ENCODE measurements at places on chromosomes 4 and X.

DNA sequence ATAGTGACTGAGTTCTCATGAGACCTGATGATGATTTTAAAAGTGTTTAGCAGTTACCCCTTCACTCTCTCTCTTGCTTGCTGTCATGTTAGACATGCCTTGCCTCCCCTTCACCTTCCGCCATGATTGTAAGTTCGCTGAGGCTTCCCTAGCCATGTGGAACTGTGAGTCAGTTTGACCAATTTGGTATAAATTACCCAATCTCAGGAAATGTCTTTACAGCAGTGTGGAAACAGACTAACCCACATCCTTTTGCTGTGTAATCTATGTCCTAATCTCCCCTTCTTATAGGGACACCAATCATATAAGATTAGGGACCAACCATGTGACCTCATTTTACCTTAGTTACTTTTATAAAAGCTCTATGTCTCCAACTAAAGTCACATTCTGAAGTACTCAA lies 677.8 kb downstream of the ADGRL3 start:
- no peak for DNase-seq

DNA sequence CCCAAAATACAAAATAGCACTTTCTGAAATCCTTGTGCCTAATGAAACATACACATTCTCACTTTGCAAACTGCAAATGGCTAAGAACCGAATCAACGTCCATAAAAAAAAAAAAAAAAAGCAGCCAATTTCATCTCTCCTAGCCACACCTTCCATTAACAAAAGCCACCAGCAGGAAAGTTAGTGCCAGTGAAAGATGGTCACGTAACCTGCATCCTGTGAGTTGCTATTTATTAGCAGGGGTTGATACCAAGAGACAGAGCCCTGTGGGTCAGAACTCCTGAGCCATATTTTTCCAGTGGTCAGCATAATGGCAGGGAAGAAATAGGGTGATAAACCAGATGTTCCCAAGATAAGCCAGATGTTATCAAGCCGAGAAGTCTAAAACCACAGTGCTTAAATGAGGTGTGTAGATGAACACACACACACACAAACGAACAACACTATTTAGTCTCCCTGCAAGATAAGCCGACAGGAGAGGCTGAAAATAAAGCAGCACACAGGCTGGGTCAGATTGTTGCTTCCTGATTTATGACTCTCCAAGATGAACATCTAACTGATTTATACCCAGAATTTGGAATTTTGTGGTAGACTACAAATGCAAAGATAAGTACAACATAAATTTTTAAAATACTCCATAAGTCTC lies 11.5 kb downstream of the PPARGC1A start:
- no peak for DNase-seq

- DNase-seq, result no peak
Observed at GRCh38 chr4:17328141-17328815, 183.6 kb downstream of the QDPR start.

DNA sequence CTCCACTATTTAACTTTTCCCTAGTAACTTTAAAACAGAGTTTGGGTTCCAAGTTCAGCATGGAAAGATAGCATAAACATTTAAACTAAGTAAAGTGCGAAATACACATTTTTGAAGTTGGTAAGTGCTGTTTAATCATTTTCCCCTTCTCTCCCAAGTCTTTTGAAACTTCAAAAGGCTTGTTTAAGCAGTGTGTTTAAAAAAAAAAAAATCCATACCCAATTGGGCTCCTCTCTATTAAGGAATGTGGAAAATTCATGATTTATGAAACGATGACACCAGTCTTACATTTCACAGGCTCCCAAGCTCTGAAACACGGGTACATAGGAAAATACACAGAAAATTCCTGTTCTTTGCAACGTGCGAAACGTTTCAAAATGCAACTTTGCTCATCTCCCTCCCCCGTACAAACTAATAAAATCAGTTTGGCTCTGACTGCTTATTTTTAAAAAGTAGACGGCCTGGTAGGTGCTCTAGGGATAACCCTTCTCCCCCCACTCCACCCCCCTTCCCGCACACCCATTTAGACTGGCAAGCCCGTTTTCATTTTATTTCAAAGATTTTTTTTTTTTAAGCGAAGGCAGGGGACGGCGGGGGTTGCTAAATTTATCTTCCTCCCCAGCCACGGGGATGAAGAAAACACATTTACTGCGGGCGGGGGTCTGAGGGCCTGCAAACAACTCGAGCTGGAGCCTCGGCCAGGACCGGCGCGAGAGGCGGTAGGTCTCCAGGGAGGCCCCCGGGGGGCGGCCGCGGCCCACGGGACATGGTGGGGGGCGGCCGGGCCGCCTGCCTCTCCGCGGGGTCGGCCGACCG lies 786 bp upstream of the ZFX start:
- no peak for DNase-seq

DNA sequence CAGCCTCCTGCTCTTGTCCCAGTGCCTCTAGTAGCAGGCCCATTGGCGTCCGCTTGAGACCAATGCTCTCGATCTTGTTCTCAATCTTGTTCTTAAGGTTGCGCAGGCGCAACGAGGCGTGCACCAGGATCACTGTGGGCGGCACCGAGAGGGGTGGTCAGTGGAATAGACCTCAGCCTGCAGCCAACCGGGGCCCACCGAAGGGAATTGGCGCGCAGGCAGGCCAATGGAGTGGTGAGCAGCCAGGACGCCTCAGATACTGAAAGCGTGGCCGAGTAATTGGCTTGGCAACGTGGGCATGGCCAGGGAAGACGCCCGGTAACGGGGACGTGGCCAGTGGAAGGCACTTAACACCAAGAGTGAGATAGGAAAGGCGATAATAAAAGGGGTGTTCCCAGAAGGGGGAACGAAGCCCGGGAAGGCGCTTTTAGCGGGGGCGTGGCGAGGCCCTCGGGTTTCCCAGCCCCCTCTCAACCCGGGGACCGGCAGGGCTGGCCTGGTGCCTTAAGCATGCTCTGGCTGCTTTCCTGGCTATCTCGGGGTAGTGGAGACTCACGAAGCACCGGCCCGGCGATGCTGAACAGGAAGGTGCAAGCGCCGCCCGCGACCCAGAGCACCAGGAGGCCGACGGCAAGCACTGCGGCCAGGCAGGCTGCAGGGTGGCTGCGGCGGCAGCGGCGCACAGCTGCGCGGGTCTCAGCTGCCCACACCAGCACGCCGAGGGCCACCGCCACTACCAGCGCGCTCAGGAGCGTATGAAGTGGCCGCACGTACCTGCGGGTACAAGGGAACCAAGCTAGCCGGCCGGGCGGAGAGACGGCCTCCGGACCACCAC lies 1.7 kb downstream of the PRAF2 start:
- no peak for DNase-seq

DNA sequence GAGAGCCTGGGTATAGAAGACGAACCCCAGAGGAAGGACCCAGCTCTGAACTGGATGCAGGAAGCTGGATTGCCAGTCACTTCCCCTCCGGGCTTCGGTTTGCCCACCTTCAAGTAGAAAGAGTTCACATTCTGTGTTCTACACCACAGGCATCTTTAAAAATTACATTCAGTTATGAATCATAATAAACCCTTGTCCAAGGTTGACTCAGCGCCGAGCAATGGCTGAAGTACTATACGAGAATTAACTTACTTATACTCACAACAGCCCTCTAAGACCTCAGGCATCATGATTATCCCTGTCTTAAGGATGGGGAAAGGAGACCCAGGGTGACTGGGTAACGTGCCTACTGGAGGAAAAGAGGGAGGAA lies 72.5 kb downstream of the EVC2 start:
- no peak for DNase-seq

DNA sequence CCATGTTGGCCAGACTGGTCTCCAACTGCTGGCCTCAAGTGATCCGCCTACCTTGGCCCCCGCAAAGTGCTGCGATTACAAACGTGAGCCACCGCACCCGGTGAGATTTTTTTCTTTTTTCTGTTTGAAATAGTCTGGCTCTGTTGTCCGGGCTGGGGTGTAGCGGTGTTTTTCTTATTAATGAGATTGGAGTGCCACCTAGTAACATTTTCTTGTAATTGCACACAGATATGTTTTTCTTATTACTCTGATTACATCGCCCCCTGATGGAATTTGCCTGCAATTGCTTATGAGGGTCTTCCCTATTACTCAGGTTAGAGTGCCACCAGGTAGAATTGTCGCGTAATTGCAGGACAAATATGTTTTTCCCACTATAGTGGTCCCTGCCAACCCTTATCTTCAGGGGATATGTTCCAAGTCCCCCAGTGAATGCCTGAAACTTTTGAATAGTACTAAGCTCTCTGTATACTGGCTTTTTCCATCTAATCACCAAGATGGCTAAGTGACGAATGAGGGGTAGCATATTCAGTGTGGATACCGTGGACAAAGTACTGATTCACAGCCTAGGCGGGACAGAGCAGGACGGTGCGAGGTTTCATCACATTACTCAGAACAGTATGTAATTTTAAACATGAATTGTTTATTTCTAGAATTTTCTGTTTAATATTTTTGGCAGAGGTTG lies 8.6 kb upstream of the PDHA1 start:
- DNase-seq, result no peak

GRCh38 chrX:95729401-95729800 lies 955.2 kb upstream of the DIAPH2 start:
- DNase-seq, result no peak

DNA sequence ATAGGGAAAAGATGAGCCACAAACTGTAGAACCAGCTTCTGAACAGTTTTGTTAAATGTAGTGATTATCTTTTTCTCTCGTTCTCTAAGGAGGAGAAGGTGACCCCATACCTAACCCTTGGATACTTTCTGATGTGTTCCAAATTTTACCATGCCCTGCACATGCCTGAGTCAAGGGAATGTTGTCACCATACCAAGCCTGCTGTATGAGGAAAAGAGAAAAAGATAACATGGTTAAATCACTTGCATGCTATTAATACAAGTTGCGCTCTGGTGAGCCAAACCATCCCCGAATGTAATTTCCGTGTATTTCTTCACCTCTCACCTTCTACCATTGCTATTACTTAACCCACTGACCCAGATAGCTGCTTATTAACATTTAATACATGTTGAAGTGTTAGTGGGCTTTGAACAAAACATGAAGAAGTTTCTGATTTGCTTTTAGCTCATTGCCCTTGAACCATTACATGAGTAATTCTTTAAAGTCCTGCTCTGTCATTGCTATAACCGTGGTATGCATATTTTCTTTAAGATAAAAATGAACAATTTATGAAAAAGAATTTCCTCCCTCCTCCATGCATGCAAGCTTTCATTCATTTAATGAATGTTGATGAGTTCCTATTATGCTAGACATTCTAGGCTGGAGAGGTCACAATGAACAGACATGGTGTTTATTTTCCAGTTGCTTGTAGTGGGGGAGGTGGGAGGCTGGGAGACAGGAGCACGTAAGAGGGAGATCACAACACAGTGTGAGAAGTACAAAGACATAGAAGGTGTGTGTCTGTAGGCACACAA lies 13.6 kb upstream of the KIT start:
- DNase-seq, result no peak

DNA sequence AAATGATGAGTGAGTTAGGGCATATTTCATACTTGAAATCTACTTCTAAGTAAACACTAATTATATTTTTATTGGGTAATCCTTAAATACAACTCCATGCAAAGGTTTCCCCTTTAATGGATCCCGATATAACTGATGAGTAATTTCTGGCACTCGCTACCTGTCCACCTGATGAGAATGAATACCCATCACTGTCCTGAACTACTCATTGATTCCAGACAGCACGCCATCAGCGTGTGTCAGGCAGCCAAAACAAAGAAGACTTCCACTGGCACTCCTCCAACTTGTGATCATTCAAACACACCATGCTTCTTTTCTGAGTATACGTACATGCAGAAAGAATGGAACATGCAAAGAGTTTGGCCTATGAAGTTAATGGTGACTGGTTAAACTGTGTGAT lies 69.4 kb downstream of the HCCS start:
- no peak for DNase-seq

GRCh38 chr4:31080887-31081286 lies 360.7 kb downstream of the PCDH7 start:
- no peak for DNase-seq

All from omental fat pad (tissue), 4 donors.